T-helper 22 cell (primary cell): ENCODE measurements at places on chromosomes 2 and 18.

DNA sequence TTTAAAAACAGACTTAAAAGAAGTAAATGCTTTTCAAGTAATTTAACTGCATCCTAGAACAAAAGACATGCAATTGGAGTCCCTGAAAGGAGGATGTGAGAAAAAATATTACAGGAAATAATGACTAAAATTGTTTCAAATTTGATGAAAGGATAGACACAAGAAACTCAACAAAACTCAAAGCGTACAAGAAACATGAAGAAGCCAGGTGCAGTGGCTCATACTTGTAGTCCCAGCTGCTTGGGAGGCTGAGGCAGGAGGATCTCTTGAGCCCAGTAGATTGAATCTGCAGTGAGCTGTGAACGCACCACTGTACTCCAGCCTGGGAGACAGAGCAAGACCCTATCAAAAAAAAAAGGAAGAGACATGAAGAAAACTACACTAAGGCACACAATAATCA is 118.1 kb upstream of the SLC39A10 start:
- DNase-seq: no peak

GRCh38 chr2:219020604-219021365 is 20.5 kb downstream of the CFAP65 start:
- DNase-seq: no peak

- DNase-seq: peak; percentile 13
These were observed 4.0 kb upstream of the MREG start for GRCh38 chr2:216017365-216017764.

- no peak for DNase-seq
These were observed 25.8 kb upstream of the SLC14A2 start for GRCh38 chr18:45589356-45590035.

GRCh38 chr18:76554547-76555222 is 59.6 kb upstream of the ZNF516 start:
- no peak for DNase-seq

DNA sequence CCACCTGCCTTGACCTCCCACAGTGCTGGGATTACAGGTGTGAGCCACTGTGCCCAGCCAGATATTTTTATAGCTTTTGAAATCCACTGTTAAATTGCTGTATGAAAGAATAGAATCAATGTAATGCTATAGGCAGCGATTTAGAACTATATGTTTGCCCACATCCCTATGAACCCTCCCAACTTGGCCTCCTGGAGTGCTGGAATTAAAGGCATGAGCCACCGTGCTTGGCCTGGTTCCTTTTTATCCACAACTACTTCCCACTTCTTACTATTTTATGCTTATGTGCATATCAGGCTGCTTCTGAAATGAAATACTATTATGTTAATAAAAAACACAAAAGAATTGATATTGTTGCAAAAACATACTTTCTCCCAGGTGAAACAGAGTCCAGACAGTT is 11.6 kb upstream of the PTPN2 start:
- DNase-seq: no peak

DNA sequence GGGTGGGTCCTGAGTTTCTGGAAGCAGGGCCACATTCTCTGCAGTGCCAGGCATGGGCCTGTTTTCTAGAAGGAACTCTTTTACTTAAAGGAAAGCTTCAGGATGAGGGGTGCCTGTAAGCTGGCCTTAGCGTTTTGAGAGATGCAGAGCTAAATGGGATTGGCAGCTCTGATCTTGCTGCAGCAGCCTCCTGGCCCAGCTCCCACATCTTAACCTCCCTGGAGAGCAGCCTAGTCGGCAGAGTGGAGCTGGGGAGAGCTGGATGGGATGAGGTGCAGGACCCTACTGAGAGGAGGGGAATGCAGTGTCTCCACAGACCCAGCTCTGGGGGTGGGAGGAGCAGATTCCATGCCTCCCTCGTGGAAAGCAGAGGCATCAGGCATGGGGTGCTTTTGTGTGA is 52.0 kb downstream of the TMEM17 start:
- no peak for DNase-seq

DNA sequence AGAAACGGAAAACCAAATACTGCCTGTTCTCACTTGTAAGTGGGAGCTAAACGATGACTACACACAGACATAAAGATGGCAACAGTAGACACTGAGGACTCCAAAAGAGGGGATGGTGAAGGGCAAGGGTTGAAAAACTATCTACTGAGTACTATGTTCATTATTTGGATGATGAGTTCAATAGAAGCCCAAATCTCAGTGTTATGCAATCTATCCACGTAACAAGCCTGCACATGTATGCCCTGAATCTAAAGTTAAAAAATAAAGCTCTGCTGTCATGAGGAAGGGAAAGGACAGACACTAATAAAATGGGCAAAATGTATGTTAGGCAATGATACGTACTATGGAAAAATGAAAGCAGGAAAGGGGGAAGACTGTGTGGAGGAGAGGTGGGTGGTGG is 376.0 kb downstream of the TGIF1 start:
- no peak for DNase-seq

GRCh38 chr2:157743051-157743450 is 114.4 kb upstream of the ACVR1C start:
- DNase-seq: no peak

DNA sequence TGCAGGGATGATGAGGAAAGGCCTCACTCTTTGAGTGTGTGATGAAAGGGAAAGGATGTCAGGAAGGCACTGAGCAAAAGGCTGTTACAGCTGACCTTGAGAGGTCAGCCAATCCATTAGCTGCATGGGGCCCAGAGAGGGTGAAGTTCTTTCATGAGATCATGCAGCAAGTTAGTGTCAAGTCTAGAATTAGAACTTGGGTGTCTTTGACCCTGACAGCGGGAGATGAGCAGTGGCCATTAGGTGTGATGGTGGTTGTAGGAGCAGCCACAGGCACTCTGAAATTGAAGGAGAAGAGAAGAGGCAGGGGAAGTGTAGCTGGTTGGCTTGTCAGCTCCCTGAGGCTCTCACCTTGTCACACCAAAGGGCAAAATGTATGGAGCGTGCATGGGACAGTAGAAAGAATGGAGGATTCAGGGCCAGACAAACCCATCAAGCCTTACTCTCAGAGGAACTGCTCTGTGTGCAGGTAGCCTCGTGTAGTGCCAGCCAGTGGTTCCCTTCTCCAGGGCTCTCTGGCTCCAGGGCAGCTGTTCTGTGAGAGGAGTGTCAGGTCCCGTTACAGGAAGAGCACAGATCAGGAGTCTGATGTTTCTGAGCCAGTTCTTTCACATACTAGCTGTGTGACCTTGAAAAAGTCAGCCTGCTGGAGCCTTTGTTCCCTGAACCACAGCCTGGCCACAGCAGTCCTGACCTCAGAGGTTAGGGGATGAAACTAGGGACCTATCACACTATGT is 35.9 kb downstream of the MAP4K4 start:
- DNase-seq: no peak

- no peak for DNase-seq
These were observed 34.5 kb downstream of the KCNG3 start for GRCh38 chr2:42459296-42459695.

DNA sequence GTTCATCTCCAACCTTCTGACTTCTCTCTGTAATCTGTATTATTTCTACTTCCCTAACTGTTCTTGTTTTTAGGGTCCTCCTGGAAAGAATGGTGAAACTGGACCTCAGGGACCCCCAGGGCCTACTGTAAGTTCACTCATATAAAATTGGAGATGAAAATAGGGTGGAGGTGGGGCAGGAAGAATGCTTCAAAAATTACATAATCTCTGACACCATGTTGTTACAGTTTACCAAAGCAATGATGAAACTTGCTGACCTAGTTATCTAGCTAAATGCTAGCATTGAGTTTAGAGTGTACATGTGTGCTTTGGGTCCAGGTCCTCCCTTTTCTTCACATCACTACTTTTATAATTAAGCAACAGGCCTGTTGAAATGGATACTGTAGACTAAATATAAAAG is 23.1 kb downstream of the COL3A1 start:
- no peak for DNase-seq

- DNase-seq: no peak
These were observed 302.2 kb upstream of the STON1 start for GRCh38 chr2:48227617-48228344.

DNA sequence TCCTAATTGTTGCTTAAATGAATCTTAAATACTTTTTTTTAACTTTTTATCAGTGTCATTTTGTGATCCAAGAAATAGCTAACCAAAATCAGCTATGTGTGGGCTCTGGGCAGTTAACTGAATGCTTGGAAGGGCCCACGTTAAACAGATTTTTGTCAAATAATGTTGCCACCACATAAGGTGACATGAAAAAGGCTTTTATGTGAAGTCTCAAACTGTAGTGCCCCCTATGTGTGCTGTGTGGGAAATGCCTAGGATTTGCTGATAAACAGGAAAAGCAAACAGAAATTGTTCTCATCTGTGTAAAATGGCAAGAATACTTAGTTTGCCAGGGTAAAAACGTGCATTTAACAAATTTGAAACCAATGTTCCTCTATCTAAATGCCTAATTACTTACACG is 242.2 kb downstream of the ZNF516 start:
- DNase-seq: no peak

GRCh38 chr2:161994761-161995520 is 79.1 kb downstream of the DPP4 start:
- DNase-seq: no peak

DNA sequence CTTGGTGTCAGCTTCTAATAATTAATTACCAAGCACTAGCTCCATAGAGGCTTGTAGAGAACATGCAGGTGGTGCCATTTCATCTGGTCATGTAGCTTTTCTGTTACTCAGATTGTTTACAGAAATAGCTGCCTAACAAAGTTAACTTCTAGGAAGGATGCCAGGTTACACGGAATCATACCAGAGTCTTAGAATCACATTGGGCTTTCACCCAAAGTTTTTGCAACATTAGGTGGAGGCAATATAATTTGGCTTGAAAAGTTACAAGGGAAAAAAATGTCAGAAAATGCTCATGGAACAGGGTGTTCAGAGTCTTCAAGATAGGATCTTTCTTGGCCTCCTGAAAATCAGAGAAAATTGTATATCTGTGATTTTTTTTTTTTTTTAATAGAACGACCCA is 135.6 kb downstream of the ARHGAP15 start:
- DNase-seq: no peak

GRCh38 chr2:39996653-39997080 is 217.6 kb upstream of the THUMPD2 start:
- no peak for DNase-seq
